Left kidney (tissue), 8 donors: ENCODE measurements at places on chromosomes 13 and 19. TPM values are rescaled to one million over a fixed set of nuclear protein-coding genes. Genes with fewer than 3 reads are reported as not detected.

The URAD gene
- not detected for polyA plus RNA-seq

GRCh38 chr13:51331354-51331861, 8.1 kb upstream of the SERPINE3 start:
- no peak for DNase-seq

The URI1 gene
- 115 TPM for polyA plus RNA-seq

- no peak for DNase-seq
Observed at GRCh38 chr19:15432018-15432494, 13.3 kb upstream of the AKAP8L start.

DNA sequence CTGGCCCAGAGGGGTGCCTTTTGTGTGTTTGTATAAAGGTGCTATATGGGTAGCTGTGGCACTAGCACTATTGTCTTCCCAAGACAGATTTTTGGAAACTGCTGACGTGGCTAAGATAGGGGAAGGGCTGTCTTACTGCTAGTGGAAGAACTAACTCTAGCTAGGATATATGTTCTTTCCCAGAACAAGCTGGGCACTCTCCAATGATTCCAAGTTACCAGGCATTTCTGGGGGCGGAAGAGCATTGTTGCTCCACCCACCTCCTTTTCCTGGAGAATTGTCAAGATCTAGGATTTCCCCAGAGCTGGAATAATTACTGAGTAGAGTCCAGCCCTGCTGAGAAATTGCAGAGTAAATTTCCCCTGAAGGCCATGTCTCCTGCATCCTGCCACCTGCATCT, 408.3 kb downstream of the KLF5 start:
- DNase-seq = no peak

DNA sequence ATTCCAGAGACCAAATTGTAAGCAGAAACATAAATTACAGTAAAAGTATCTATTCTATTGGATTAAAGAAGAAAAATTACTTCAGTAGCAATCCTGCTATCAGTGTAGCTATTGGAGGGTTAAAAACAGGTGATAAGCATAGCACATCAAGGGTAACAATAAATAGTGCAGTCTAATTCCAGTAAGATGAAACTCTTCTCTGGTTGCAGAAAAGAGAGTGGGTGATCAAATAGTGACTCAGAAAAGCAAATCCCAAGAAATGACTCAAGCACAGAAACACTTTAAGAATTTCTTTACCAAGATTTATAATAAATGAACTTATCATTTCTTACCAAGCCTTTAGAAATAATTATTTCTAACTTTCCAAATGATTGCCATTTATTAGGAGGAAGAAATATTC, 135.7 kb downstream of the LMO7 start:
- DNase-seq = no peak

The SUCLA2 gene
- 115 TPM for polyA plus RNA-seq

DNA sequence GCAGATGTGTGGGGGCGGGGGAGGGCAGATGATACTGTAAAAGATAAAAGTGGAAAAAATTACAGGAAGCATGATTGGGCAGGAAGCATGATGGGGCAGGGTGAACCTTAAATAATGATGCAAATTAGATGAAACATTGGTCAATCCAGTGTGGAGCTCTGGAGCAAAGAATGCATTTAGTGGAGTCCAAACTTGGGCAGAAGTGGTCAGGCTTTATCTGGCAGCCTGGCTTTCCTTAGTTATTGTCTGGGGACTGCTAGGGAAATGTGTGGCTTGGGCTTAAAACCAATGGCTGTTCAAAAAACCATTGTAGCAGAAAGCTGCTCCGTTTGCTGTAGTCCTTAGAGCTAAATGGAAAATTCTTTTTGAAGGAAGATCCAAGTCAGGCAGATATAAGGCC, 1077.3 kb upstream of the MIR17HG start:
- DNase-seq = no peak

The APOE gene
- 288 TPM for polyA plus RNA-seq

GRCh38 chr13:86788616-86789015, 882.6 kb upstream of the SLITRK5 start:
- DNase-seq = no peak

The COL4A1 gene
- polyA plus RNA-seq = 531 TPM

GRCh38 chr13:82947191-82947621, 935.1 kb downstream of the SLITRK1 start:
- peak; percentile 13 for DNase-seq

The ERICH6B gene
- polyA plus RNA-seq = 4.0 TPM

DNA sequence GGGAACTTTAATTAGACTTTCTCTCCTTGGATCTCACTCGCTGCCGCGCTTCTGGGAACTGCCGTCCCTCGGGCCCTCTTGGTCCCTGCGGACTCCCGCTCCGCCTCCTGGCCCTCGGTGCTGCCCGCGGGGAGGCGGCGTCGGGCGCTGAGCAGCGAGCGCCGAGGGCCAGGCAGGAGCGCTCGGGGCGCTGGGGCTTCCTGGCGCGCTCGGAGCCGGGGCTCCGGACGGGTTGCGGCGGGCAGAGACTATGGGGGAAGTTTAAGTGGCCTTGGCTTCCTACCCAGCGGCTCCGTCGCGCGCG, 704 bp downstream of the CHST8 start:
- no peak for DNase-seq

DNA sequence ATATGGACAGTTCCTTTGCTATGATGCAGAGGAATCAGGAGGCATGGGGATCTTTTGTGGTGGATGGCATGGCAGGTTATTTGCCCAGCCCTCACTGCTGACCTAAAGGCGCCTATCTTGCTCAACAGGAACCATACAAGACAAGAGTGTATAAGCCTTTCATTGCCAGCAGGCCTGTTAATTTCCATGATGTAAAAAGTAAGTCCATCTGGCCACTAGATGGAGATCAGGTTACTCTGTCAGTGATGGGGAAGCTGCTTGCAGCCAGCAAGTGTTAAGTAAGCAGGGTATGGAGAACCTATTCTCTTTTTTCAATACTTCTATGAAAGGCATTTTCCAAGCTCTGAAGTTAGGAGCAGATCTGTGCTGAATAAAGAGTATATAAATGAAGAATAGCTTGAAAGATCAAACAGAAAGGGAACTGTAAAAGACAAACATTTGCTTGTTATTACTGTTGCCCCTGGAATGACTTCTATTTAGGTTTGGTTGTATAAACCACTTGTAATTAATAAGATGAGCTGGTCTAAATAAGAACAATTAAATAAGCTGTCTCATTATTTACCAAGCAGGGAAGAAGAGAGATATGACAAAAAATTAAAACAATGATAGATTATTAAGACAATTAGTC, 210.9 kb downstream of the RGCC start:
- peak; percentile 88 for DNase-seq

The WASF3 gene
- 62.9 TPM for polyA plus RNA-seq

DNA sequence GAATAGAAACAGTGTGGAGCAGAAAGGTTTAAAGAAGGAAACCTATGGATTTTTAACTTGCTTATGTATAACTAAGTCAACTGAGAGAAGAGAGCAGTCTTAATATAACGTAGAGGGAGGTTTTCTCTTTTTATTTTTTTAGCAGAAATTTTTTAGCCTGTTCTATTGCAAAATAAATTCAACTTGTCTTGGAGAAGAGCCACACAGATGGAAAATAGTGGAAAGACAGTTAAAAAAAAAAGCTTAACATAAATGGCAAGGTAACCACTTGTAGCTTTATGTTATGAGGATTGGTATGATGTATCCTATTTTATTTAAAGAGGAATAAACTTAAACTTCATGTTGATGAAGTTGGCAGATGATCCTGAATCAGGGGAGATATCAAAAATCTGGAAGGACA, 312.4 kb downstream of the SHISA2 start:
- no peak for DNase-seq

The RGL3 gene
- 99.4 TPM for polyA plus RNA-seq

- DNase-seq = no peak
Observed at GRCh38 chr19:13537454-13537853, 31.2 kb upstream of the CACNA1A start.

- no peak for DNase-seq
Observed at GRCh38 chr13:109366525-109366924, 419.9 kb downstream of the IRS2 start.

The NLRP13 gene
- polyA plus RNA-seq = not detected

GRCh38 chr13:97938706-97939475, 14.6 kb upstream of the IPO5 start:
- no peak for DNase-seq

DNA sequence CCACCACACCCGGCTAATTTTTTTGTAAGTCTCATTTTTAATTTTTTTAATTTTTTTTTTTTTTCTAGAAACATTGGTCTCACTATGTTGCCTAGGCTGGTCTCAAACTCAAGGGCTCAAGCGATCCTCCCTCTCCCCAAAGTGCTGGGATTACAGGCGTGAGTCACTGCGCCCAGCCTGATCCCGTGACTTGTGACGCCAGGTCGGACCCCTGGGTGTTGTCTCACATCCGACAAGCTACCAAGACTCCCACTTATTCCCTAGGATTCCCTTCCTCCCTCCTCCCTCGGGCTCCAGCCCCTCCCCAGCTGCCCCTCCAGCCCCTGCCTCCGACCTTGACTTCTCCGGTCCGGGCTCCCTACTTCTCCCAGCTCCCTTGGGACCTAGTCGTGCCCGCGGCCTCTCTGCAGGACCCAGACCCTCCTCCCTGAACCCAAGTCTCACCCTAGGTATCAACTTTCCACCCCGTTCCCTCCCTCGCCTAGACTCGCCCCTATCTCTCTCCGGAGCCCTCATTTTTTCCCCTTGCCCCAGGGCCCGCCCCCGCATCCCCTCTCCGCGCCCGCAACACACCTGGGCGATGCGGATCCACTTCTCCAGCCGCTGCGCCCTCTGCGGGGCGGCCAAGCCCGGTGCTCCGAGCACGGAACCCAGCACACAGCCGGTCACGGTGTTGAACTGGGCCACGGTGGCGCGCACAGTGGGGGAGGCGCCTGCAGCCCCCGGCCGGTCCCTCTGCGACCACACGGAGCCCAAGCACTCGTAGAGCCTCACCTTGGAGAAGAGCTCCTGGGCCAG, 13.1 kb downstream of the RGL3 start:
- DNase-seq = no peak

- peak; percentile 36 for DNase-seq
Observed at GRCh38 chr13:84865783-84866221, 933.4 kb downstream of the SLITRK6 start.
